ENCODE measurements at places on chromosomes 2 and 18.

DNA sequence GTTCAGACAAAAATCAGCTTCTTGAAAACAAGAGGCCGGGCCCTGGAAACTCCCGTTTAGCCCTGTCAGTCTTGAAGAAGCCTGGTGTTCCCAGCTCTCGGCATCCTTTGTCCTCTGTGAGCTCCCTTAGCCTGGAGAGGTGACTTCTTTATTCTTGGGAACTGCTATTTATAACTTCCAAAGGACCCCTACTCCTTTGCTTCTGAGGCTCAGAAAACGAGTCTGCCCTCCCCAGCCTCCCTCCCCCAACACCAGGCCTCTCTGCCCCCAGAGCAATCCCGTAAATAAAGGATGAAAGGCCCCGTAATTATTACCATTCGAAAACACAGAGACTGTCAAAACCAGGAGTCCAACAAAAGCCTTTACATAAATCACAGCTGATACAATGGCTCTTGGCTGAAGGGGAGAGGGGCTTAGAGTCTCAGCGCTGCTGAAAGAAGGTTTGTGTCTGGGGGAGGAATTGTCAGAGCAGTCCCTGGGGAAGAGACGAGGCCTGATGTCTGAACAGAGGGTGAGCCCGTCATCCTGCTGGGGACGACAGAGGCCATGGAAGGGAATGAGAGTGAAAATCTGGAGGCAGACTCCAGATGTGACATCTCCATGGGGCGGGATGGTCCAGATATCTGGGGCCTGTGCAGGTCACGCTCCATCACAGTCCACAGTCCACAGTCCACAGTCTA lies 283.0 kb downstream of the MYCN start:
- no peak for DNase-seq

DNA sequence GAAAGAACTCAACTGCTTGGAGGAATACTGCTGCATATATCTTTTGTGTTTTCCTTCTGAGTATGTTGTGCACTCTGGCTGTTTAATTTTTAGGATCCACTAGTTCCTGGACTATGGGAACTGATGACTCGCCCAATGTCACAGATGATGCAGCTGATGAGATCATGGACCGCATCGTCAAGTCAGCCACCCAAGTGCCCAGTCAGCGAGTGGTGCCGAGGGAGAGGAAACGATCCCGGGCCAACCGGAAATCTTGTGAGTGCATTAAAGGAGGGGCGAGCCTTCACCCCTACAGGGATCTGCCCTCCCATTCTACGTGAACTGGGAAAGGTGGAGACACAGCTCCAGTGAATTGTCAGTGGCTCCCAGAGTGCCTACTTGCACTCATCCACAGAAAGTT lies 59.6 kb downstream of the TPGS2 start:
- DNase-seq, result no peak

DNA sequence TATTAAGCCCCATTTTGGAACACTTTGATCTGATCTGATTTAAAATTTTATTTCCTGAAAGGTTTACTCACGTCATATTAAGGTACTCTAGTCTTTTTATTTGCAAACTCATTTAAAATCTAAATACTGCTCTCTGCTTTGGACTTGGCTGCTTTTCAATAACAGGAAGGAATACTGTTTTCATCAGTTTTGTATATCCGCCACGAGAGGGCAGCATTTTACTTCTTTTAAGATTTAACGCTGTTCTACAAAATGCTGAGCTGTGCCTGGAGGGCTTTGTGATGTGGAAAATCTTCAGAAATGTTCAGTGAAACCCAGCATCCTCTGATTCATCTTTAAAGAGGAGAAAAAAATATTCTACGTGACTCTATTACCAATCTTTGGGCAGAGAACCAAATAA lies 37.5 kb upstream of the SLC38A11 start:
- peak; percentile 11 for DNase-seq

GRCh38 chr18:43542016-43542415 lies 264.7 kb upstream of the SYT4 start:
- no peak for DNase-seq

- no peak for DNase-seq
These were observed 111.4 kb upstream of the OTOS start for GRCh38 chr2:240251848-240252190.

GRCh38 chr2:108626995-108627394 lies 92.3 kb upstream of the RANBP2 start:
- no peak for DNase-seq

GRCh38 chr2:174122185-174122584 lies 126.1 kb downstream of the OLA1 start:
- no peak for DNase-seq

- DNase-seq, result no peak
These were observed 1569.7 kb upstream of the SLC39A10 start for GRCh38 chr2:194087089-194087958.

- no peak for DNase-seq
These were observed 183.9 kb downstream of the EIPR1 start for GRCh38 chr2:3193443-3194330.

DNA sequence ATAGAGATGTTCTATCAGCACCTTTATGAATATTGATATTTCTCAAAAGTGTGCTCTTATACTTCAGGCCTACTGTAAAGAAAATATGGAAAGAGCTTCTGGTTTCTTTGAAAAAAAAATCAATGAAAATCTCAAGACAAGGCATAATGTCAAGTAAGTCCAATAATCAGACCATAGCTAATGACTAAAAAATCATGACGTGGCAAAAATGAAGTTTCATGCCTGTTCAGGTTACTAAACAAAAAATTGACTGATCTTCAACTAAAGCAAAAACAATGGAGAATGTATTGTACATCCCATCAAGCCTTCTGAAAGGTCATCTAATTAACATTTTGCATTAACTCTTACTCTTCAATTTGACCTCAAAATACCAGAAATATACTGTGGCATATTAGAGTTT lies 824.4 kb downstream of the EPHA4 start:
- DNase-seq, result no peak

DNA sequence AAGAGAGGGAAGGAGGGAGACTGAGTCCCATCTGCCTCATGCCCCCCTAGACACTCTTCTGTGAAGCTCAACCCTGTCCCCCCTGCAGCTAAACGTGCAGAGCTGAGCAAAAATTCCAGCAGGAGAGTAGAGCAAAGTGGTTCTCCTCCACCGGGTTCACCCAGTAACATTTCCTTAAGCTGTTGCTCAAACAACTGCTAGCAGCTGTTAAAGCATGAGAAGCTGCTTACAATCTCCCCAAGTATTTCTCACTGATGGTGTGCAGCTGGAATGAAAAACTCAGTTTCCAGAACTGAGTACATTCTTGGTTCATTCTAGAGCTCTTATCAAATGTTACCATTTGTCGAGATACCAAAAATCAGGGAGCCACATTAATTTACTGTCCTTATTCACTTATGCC lies 92.3 kb downstream of the STK39 start:
- no peak for DNase-seq

DNA sequence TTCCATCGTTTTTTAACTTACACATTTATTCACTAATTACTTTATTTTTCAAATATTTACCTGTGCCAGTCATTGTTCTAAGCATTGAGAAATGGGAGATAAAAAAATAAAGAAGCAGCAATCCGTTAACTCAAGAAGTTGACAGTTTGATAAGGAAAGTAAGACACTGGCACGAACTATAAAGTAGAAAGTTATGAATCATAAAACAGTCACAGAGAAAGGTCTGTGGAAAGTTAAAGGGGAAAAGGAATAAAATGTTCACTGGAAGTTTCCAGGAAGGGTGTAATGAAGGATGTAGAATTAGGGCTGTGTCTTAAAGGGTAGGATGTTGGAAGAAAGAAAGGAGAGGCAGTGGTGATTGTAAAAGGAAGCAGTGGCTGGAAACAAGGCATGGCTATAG lies 118.9 kb downstream of the RDH14 start:
- no peak for DNase-seq

- DNase-seq, result no peak
These were observed 577 bp upstream of the TANC1 start for GRCh38 chr2:158967731-158968395.

GRCh38 chr2:201779901-201780673 lies 646 bp downstream of the ALS2 start:
- no peak for DNase-seq

DNA sequence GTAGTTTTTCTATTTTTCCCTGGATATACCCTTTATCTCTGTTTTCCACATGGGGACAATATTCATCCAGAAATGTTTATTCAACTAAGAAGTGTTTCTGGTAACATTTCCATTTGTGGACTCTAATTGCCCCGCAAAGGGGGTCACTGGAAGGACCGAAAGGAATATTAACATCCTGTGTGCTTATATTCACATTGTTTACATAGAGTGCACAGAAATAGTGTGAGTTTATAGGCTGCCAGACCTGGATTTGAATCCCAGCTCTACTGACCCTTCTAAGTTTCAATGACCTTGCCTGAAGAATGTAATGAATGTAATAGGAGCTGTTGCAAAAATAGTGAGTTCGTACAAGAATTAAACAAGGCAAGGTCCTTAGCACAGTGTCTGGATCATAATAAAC lies 152.9 kb upstream of the NCKAP5 start:
- DNase-seq, result no peak

GRCh38 chr2:47935071-47935470 lies 28.8 kb upstream of the FBXO11 start:
- no peak for DNase-seq

GRCh38 chr2:19529677-19530076 lies 171.3 kb upstream of the OSR1 start:
- DNase-seq, result no peak

DNA sequence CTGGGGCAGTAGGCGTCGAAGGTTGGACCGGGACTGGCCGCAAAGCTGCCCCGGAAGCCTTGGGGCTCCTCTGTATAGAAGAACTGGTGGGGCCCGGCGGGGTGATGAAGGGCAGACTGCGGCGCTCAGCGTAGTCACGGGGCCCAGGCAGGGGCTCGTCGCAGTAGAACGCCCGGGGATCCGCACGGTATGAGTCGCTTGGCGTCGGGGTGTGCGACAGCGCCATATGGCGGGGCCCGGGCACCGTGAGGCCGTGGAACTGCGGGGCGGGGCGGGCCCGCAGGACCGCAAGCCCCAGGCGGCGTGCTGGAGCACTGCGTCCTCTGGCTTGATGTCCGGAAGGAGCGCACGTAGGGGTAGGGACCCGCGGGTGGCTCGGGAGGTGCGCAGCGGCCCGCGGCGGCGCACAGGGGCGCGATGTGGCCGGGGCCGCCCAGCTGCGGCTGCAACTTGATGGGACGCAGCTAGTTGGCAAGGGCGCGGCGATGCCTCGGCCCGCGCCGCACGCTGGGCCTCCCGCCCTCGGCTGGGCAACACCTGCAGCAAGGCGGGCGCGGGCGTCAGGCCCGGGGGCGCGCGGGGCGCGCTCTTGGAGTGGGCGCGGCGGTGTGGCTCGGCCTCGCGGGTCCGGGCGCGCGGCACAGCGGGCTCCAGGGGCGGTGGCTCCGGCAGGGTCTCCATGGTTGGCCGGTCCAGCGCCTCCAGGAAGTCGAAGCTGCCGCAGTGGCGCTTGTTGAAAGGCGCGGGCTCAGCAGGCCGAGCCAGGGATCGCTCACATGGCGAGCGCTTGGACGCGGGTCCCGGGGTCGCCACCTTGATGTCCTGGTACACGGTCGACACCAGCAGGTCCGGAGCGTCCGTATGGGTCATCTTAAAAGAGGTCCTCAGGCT lies 251.4 kb downstream of the ANKRD30B start:
- DNase-seq, result no peak

DNA sequence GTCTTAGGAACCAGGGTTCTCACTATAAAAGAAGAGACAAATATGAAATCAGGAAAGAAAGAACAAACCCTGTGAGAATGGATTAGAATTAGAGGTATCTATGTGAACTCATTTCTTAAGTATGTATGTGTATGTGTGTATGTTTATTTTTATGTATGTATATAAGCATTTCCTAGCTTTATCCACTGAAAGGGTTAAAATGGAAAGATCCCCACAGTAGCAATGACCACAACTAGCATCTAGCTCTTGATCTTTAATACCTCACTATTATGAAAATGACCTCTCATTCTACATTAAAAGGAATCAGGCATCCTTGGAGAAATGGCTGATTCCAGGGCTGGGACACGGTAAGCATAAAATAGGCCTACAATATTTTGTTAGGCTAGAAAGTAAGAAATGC lies 31.6 kb downstream of the RTN4 start:
- DNase-seq, result no peak

DNA sequence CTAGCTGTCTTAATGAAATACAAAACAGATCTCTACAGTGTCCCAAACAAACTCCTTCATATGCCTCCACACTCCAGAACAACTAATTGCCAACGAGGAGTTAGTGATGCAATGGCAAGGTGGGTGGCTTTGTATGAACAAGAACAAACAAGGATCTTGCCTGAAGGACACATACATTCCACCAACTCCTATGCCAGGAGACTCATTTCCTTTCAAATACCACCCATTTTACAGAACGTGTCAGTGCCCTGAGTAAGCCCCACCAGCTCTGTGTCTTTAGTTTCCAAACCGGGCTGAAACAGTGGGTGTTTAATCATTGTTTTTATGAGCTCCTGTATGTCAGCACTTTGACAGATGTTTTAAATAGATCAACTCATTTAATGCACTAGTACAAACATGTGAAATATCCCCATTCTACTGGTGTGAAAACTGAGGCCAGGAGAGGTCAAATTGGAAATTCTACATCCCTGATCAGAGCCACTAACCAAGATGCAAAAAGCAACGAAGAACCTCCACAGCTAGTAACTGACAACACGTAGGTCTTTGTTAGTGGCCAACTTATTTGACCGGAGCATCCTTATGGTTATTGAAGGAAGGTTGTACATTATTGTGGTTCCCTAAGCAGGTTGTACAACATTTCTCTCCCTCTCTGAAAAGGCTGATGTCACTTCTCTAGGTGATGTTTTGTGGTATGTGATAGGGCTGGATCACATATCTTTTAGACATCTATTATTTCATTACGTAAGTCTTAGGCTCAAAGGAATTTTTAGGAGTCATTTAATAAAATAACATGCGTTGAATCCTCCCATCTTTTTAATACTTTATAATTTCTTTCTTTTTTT lies 534.9 kb upstream of the TNP1 start:
- DNase-seq, result no peak

GRCh38 chr2:7073901-7074300 lies 156.7 kb downstream of the RNF144A start:
- DNase-seq, result no peak

DNA sequence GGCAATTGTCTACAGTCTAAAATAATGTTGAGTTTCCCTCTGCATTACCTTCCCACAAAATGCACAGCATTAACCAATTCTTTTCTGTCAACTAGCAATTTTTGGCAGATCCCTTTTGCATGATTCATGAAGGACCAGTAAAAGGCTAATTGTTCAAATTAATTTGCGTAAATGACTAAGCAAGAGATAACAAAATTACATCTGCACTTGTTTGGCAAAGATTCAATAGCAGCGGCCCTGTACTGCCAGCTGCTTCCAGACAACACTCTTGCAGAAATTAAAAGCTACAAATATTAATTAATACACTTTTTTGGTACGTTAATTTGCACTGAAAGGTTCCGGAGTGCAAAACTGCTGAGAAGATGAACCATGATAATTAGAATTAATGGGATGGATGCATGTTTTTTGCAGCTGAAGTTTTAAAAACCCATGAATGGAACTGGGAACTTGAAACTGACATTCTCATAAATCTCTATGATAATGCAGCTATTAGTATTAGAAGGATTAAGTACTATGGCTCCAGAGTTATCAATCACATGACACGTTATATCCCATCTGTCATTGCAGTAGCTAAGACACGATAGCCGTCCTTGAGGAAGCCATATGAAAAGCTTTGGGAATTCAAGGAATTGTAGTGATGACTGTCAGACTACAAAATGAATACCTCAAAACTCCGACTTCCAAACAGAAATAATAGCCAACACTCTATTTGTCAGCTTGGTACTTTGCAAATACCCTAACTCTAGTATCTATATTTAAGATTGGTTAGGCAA lies 1268.3 kb upstream of the ACVR2A start:
- no peak for DNase-seq

GRCh38 chr2:105609746-105610402 lies 134.8 kb upstream of the NCK2 start:
- DNase-seq, result no peak

GRCh38 chr2:143582046-143582747 lies 453.0 kb downstream of the ARHGAP15 start:
- DNase-seq, result no peak
